ENCODE measurements at places on chromosomes 5 and 9.

DNA sequence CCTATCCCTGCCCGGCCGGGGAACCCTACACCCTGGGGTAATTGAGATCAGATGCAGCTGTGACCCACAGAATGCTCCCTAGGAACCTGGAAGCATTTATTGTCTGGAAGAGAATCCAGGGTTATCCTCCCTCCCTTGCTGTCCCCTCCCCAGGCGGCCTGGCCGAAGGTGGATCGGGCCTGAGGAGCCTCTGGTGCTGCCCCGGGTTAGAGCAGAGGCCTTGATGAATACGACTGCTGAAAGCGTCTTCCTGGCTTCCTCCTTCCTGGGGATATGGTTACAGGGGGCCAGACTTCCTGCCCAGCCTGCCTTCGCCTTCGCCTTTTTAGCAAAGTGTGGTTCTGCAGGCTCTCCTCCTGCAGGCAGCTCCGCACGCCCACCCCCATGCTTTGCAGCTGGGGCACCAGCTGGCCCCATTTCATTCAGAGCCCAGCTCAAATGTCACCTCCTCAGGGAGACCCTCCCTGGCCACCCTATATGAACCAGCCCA is 22.5 kb upstream of the PTGS1 start:
- no peak for DNase-seq

GRCh38 chr5:1011226-1011631 is 2.6 kb downstream of the NKD2 start:
- no peak for DNase-seq

GRCh38 chr9:109872901-109873300 is 92.9 kb downstream of the PALM2AKAP2 start:
- DNase-seq, result no peak

- DNase-seq, result no peak
These were observed 117.5 kb downstream of the ZNF608 start for GRCh38 chr5:124628721-124629596.

- DNase-seq, result no peak
These were observed 102.6 kb downstream of the CDC42SE2 start for GRCh38 chr5:131366428-131366827.

DNA sequence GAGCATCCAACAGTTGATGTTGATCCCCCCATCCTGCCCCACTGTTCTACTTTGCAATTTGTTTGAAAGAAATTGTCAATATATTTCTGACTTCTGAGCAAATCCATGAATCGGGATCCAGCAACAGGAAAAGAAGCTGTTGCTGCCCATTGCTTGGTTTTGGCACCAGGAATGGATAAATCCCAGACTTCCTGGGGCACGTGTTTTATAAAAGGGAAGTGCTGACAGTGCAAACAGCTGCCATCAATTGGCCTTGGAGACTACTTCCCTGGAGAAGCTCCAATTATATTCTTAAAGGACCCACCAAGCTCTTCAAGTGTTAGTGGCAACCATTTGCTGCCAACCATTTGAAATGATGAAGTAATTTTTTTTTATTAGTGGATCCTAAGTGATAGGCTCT is 13.7 kb downstream of the STK32A start:
- DNase-seq, result no peak

- no peak for DNase-seq
These were observed 199.4 kb downstream of the AUH start for GRCh38 chr9:91162311-91162710.

GRCh38 chr9:133335924-133336811 is at the start of gene SURF6:
Gene SURF6 (minus strand): TSS chr9:133336188. CDS start chr9:133336132, 56 bp downstream.
- peak; percentile 29 for DNase-seq

- DNase-seq, result no peak
These were observed 159.6 kb upstream of the TAS2R1 start for GRCh38 chr5:9789777-9790176.

- DNase-seq, result no peak
These were observed 39.1 kb downstream of the SMIM15 start for GRCh38 chr5:61123145-61123544.

DNA sequence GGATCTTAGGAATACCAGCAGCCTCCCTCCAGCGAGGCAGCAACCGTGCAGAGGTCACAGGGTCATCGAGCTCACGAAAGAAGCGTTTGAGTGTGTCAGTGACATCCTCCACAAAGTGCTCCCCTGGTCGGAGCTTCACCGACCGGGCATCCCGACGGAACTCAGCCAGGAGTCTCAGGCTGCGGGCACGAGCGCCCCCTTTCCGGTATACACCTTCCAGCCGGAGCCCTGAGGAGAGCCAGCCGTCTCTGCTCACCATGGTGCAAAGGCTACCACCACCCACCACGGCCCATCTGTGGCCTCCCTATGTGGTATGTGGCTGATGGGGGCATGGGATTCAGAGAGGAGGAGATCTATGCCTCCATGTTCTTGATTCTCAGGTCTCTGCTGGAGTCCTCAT is 10.8 kb upstream of the FCHSD1 start:
- DNase-seq, result no peak

- no peak for DNase-seq
These were observed 129.8 kb downstream of the TMEM174 start for GRCh38 chr5:73302797-73303147.

- DNase-seq, result no peak
These were observed 134.4 kb downstream of the AOPEP start for GRCh38 chr9:94860678-94861588.

- DNase-seq, result peak; percentile 78
These were observed 1.4 kb downstream of the MZB1 start for GRCh38 chr5:139388198-139388821.

DNA sequence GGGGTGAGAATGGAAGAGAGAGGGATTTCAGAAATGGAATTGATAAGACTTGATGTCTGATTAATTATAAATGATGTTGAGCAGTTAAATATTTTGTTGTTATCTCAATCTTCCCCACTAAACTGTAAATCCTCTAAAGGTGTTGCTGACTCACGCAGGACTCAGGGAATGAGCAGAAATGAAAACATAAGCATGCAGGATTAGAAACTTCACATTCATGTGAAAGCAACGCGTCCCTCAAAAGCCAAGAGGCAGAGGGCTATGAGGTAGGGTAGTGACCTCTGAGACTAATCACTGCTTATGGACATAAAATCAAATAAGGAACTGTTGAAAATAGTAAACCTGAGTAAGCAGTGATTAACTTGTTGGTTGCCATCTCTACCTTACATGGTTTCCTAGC is 21.1 kb downstream of the ADAMTSL1 start:
- no peak for DNase-seq

- no peak for DNase-seq
These were observed 451.2 kb upstream of the CD180 start for GRCh38 chr5:67647772-67648171.

GRCh38 chr5:147467973-147468508 is 41.8 kb downstream of the DPYSL3 start:
- no peak for DNase-seq

DNA sequence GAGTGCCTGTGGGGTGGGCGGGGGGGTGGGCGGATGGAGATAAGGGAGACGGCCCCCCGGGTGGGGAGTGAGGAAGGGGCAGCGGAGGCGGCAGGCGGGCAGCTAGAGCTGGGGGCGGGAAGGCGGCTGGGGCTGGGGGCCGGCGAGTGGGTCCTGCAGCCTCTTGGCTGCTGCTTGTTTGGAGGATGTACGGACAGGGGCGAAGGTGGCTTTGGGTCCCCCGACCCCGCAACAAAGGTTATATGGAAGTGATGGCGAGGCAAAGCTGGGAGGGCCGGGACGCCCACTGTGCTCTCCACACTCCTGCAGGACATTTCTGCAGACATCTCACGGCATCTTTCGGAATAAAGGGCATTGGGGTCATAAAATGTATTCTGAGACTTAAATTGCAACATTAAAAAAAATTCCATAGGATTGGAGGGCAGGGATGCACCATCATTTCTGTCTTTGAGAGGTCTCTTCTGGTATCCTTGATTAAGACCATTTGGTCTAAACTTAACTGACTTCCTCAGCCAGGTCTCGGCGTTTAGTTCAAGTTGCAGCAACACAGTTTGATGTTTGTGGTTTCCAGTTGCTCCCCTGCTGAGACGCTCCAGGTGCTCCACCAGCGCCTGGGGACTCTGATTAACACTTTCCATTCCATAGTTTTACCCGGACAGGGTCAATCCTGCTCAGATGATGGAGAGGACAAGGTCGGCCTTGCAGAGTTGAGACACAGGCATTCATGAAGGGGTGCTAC is 101.6 kb upstream of the SSBP2 start:
- no peak for DNase-seq

GRCh38 chr5:143244990-143245389 is 158.5 kb downstream of the NR3C1 start:
- no peak for DNase-seq

- no peak for DNase-seq
These were observed 4.3 kb upstream of the ARID3C start for GRCh38 chr9:34633166-34633565.

DNA sequence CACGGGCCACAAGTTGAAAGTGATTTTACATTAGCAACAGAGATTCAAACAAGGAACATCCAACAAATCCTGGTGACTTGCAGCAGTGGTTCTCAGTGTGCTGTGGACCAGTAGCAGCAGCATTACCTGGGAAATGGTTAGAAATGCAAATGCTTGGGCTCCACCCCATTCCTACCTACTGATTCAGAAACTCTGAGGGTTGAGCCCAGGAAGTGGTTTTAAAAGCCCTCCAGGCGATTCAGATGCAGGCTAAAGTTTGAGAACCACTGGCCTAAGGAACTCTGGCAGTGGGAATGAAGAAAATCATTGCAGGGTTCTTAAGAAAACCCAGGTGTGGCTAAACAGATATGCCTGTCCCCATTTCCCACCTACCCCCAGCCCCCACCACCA is 398.8 kb downstream of the ENC1 start:
- DNase-seq, result no peak

DNA sequence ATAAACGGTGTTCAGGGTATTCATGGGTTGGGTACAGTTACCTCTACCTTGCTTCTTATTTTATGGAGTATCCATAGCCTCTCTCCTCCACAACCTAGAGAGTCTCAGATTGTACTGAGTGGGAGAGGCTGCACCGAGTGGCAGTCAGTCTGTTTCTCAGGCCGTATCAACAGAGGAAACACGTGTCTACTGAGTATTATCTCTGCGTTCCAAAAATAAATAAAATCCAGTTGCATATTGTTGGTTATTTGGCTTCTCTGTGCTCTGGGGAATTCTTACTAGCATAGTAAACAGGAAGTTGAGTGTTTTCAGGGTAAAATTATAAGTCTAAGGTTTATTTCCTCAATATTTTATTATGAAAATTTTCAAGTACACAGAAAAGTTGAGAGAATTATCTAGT is 231.0 kb downstream of the ARHGEF28 start:
- DNase-seq, result no peak

DNA sequence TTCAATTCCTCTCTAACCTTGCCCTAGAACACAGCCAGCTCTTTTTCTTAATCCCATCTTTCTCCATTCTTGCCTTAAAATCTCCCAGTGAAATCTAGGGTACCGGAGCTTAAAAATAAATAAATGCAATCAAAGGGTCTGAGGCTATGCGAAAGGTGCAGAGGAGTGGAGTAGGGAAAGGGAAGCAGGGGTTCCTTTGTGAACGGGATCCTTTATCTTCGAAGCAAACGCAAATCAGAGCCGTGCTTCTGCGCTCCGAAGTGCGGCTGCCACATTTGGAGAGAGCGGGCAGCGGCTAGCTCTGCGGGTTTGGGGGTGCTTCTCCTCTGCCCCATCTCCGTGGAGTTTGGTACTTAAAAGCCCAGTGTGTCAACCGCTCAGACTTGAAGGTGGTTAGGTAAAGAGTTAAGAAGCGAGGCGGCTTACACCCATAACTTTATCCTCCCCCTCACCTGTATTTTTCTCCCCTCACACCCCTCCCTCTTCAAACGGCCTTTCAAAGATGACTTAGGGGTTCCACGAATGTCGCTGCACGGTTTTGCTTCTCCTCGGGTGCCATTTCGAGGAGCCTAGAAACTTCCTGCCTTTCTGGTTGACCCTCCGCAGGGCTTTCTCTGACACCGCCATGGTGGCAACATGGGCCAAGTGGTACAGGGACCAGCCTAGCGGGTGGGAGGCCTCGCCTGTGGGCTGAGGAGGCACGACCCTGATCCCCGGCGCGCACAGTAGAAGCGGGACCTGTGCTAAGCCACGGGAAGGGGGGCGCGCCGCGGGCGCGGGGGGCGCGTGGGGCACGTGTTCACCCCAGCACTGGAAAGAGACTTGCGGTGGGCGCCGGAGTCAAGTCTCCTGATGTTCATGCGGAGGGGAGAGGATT is 31.7 kb upstream of the NFIB start:
- DNase-seq, result no peak

- no peak for DNase-seq
These were observed 365.4 kb downstream of the ARL15 start for GRCh38 chr5:53944981-53945380.

GRCh38 chr9:87578625-87579024 is 81.0 kb downstream of the DAPK1 start:
- no peak for DNase-seq

DNA sequence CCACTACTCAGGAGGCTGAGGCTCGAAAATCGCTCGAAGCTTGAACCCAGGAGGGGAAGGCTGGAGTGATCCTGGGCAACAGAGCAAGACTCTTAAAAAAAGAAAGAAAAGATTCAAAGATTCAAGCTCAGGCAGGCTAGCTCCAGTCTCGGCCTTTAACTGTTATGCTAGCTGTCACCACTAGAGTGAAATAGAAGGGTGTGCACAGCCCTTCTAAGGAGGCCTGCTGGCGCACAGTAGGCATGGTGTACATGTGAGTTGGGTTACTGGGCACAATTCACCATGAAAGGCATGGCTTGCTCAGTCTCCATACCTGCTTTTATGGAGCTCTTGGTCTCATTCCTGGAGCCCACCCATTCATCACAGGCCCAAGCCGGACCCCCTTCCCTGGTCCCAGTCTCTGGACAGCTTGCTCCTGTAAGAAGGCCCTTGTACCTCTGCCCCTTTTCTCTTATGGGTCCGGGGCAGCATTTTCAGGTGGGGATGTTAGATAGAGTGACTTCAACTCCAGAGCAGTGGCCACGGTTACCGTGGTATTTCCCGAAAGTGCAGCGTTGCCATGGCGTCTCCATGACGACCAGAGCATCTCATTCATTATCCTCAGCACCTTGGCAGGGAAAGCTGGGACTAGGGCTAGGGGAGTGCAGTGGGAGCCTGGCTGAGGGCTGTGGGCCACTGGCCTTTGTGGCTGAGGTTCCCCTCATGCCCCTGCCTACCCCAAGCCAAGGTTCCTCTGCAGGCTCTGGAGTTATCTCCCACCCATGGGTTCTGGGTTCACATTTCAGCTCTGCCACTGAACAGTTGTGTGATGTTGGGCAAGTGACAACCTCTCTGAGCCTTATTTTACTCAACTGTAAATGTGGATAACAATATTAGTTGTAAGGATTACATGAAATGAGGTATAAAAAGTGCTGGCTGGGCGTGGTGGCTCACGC is 5.7 kb downstream of the NDST1 start:
- DNase-seq, result no peak

DNA sequence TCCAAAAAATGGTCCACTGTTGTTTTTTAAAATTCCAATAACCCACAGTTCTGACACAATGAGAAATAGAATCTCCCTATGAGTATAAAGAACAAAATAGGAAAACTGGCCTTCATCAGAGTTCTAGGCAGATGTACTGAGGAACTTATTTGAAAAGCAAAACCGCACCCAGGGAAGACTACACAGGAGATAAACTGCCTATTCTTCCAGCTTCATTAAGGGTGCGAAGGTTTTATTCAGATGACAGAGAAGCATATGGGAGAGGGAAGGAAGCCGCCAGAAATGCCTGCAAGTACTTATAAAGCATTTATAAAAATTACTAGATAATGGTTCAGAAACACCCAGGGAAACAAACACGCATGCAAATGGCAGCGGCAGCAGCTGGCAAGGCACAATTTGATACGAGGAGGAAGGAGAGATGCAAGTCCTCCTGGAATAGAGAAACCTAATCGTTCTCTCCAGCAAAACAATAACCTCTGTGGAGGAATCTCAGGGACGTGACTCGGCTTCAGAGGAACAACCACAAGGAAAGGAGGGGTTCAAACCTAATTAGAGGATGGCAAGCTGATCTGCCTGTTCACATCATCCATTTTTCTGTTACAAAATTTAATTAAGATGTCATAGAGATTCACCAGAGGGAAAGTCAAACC is 9.0 kb downstream of the TTLL11 start:
- no peak for DNase-seq

All from NCI-H1436 treated with DMSO at 0.1 percent for 48 hours (cell line).